DMS 273 treated with DMSO at 0.1 percent for 48 hours (cell line): ENCODE measurements at places on chromosomes 5 and 9.

DNA sequence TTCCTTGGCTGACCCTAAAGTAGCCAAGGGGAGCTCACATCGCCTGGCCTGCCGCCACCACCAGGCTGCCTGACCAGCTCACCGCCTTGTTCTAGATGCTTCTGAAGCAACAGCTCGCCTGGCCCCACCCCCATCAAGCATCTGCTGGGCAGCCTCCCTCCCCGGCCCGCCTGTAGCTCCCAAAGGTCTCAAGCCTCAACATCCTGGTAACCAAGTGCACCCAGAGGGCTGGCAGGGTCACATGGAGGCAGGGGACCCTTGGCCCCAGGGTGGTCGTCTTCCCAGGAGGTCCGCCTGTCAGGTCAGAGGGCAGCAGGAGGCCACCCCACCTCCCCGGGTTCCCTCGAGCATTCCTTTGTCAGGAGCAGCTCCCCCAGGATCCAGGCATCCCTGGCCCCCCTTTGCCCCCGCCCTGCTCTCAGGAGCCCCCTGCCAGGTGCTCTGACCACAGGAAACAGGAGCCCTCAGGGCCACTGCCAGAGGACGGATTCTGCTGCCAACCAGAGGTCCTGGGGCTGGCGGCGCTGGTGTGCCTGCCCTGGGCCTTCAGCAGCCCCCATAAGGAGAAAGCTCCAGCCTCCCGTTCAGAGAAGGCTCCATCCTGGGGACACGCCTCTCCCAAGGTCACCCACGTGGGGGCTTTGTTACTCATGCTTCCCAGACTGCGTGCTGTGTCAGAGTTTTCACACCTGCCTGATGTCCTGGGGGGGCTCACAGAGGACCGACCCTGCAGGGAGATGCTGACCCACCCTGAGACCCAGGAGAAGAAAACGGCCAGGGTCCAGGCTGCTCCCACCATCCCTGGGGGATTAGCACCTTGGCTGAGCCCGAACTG, 3.5 kb upstream of the LRRC14B start:
- DNase-seq, result no peak

GRCh38 chr9:93297659-93298497, 113.9 kb downstream of the WNK2 start:
- DNase-seq, result no peak

- no peak for DNase-seq
Observed at GRCh38 chr5:167701051-167701450, 590.4 kb upstream of the WWC1 start.

DNA sequence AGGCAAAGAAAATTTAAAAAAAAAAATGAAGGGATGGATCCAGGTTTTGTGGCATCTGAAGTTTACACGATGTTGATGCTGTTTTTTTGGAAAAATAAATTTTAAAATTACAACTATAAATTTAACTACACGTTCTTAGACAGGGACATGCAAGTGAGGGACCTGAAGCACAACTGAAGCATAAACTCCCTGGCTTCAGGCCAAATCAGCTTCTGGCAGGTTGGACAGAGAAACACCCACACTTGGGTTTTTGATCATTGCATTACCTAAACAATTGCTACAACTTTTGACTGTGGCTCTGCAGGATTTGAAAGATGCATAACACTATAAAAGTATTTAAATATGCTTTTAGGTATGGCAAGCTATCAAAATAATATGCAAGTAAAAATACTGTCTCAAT, 1318.3 kb upstream of the DMAC1 start:
- DNase-seq, result no peak
